ENCODE measurements at places on chromosomes 3 and 15.

DNA sequence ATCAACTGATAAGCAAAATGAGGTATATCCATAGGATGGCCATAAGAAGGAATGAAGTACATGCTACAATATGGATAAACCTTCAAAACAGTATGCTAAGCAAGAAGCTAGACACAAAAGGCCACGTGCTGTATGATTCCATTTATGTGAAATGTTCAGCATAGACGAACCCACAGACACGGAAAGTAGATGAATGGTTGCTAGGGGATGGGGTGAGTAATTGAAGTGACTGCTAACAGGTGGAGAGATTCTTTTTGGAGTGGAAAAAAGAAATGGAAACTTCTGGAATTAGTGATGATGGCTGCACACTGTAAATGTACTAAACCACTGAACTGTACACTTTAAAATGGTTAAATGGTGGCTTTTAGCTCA is 630 bp upstream of the EFCAB12 start:
- no peak for DNase-seq

GRCh38 chr3:82186017-82186416 is 424.6 kb upstream of the GBE1 start:
- DNase-seq: no peak

DNA sequence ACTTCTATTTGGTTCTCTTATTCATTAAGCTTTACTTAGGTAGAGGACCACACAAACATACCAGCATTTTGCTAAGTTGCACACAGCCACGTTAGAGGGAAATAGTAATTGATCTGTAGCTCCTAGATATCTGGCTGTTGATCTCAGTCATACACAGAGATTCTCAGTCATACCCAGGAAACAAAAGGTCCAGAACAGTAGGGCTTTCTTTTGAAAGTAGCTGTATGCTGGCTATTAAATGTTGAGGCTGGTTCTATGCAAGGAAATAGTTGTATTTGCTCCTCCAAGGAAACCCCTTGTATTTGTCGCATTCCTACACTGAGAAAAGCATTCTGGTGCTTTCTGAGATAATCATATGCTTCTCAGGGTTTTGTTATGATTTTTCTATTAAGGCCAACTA is 523.8 kb downstream of the SOX2 start:
- no peak for DNase-seq

DNA sequence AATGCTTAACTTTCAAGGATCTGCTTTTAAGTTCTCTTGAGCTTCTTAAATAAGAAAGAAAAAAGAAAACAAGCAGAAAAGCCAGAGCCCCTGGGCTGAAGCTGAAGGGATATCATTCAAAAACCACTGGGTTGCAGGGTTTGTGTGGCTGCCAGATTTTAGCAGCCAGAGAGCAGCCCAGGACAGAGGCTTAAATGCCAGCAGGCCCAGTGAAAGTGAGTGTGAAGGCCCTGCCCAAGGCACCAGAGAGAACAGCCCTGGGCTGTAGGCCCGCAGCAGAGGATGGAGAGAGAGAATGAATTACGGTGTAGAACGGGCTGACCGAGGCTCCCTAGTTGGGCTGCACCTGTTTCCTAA is 106.3 kb upstream of the BOC start:
- DNase-seq: no peak

DNA sequence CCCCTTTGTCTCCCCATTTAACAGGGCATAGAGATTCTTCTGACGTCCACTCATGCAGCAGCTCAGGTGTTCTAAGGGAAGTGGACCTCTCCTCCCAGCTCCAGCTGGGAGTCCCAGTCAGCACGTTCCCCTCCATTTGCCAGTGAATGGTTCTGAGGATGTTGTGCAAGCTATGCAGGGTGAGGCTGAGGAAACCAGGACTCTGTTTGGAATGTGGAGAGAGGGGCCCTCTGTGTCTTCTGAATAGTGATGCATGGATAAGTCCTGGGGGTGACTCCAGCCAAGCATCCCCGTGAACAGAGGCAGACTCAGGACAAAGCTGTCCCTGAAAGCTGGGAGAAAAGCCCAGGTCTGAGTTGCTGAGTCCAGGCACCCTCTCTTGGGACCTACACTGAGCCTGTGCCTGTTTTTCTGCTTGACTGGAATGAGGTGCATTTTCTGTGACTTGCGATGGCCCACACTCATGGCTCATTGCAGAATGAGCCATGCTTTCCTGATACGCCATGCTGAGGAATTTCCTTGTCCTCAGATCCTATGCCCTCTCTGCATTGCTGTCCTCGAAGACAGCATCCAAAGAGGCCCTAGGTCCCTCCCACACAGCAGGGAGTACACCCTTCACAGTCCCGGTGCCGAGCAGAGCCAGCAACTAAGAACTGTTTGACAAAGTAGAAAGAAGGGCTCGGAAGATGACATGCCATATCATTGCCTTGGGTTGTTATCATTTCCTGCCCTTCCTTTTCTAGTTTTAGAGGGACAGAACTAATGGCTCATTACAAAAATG is 185.2 kb downstream of the ATP10A start:
- DNase-seq: no peak

- no peak for DNase-seq
Observed at GRCh38 chr15:42375941-42376340, 16.6 kb downstream of the CAPN3 start.

GRCh38 chr3:37944391-37944842 is 46.2 kb upstream of the VILL start:
- no peak for DNase-seq

DNA sequence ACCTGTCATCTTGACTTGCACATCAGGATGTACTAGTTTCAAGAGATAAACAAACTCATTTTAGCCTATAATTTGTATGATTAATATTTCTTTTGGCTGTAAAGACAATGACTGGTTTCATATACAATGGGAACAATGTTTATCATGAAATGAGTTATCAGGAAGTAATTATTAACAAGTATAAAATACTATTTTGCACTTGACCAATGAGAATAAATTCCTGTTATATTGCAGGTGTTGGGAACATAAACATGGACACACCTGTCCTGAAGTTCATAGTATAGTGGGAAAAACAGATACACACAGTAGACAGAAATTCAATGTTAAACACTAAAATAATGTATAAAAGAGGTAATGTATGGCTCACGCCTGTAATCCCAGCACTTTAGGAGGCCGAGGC is 56.9 kb downstream of the UBR1 start:
- no peak for DNase-seq

DNA sequence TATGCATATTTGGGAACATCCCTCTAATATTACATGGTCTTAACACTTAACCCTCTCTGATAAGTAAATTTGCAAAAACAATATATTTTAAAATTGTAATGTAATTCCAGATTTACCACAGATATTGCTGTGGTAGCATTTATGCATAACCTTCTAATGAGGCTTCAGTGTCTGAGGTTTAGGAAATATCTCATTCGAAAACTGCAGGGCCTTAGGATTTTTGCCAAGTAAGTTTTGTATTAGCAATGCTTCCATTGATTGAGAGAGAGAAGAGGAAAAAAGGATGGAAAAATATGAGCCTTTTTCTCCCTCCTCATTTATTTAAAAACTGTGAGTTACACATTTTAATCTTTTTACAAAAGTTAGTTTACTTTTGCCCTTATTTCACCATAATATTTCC is 294.6 kb downstream of the EPHA3 start:
- no peak for DNase-seq

- DNase-seq: no peak
Observed at GRCh38 chr3:168085491-168086119, 10.1 kb downstream of the GOLIM4 start.

DNA sequence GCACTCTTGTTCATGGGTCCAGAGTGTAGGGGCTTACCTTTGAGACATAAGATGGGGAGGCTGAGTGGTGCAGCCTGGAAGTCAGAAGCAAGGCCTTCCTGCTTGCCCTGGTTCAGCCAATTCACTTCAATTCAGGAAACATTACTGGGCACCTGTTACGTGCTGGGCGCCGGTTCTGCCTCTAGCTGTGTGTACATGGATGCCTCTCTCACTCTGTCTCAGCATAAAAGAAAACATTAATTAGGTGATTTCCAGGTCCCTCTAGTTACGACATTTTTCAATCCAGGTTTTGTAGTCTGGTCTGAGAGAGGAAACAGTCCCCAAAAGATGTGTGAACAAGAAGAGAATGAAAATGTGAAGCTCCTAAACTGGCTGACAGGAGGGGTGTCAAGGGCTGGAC is 1.2 kb downstream of the RTP1 start:
- DNase-seq: no peak

- DNase-seq: no peak
Observed at GRCh38 chr3:64384561-64384960, 159.3 kb upstream of the PRICKLE2 start.

GRCh38 chr15:64460724-64461720 is 644 bp downstream of the ZNF609 start:
- peak; percentile 12 for DNase-seq

DNA sequence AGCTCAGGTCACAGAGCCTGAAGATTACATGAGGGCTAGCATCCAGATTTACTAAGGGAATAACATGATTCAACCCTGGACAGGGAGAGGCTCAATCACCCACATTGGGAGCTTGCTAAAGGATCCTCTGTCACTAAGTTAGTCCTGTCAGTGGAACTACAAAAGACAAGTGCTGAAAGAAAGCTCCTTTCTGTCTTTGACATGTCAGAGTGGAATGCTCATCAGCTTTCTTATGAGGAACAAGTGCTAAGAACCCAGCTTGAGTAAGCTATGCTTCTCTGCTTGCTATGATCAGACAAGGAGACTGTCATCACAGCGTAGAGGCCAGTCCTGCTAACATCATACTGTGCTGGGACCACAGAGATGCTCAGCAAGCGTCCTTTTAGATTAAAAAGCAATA is 74.5 kb downstream of the MB21D2 start:
- DNase-seq: no peak

GRCh38 chr15:76753131-76753530 is 152.0 kb downstream of the SCAPER start:
- no peak for DNase-seq

- no peak for DNase-seq
Observed at GRCh38 chr3:60304112-60304511, 947.1 kb downstream of the FHIT start.

DNA sequence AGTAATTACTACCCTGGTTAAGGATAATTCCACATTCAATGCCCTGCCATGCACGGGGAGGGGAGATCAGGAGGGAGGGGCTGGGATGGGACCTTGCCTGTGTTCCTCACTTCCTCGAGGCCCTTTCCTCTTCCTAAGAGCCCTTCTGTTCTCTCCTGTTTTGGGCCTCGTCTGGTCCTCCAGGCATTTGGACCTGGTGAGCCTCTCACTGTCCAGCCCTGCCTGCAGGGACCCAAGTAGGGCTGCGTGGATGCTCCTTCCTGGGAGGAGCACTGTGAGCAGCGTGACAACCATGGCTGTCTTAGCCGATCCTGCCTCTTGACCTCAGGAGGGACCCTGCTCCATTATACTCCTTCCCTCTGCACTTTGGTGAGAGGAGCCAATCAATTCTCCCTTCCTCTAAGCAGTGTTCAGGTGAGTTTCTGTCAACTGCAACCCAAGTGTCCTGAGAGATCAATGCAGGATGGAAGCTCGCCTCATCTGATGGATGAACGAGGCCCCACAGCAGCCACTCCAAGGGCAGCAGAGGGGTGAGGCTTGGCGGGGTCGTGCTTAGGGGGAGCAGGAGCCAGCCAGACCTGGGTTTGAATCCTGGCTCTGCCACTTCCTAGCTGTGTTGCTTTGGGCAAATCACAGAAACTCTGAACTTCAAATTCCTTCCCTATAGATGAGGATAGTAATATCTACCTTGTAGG is 92.5 kb downstream of the IQSEC1 start:
- DNase-seq: no peak

GRCh38 chr3:71393093-71393492 is 190.4 kb downstream of the FOXP1 start:
- DNase-seq: no peak

Measured in activated T-helper 9 cell treated with anti-CD3 and anti-CD28 coated beads, Interleukin-2, amount 50 U/mL, for 16 hours (primary cell).